ENCODE measurements at places on chromosomes 1 and 21. TPM values are rescaled to one million over a fixed set of nuclear protein-coding genes. Genes with fewer than 3 reads are reported as not detected.

Gene FCRL1
- polyA plus RNA-seq, result 0.26 TPM

Gene PPIAL4G
- not detected for polyA plus RNA-seq

Gene OR2L2
- polyA plus RNA-seq, result not detected

Gene C1orf122
- 70.2 TPM for polyA plus RNA-seq

Gene F13B
- polyA plus RNA-seq, result not detected

Gene CYP4X1
- 7.2 TPM for polyA plus RNA-seq

Gene EXO1
- 0.55 TPM for polyA plus RNA-seq

Gene CRYBG2
- polyA plus RNA-seq, result 7.7 TPM

Gene SELENBP1
- 177 TPM for polyA plus RNA-seq

Gene HPCA
- 0.19 TPM for polyA plus RNA-seq

Gene FCRL6
- 0.55 TPM for polyA plus RNA-seq

Data from lung (tissue), 17 donors.